ENCODE measurements at places on chromosomes 16 and 17. TPM values are rescaled to one million over a fixed set of nuclear protein-coding genes. Genes with fewer than 3 reads are reported as not detected.
A peak's percentile ranks its signal among the peaks of the same experiment; 100 is the strongest.

DNA sequence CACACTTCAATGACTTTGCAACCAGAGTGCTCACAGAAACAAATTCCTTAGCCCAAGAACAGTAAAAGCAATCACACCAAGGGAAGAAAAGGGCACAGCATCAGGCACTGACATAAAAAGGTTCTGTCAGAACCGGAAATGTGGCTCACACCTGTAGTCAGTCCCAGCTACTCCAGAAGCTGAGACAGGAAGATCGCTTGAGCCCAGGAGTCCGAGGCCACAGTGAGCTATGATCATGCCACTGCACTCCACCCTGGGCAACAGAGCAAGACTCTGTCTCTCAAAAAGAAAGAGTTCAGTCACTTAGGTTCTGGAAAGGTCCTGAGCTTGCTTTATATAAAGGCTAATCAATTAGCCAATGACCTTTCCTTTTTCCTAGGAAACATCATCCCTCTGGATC lies 22.7 kb downstream of the YWHAE start:
- no peak overlapping the region for H3K4me3 ChIP-seq
- H3K4me1 ChIP-seq: no peaks in the 10 kb centered on the region
- no peak overlapping the region for H3K27ac ChIP-seq
- peaks cover 37% of the 10 kb centered on the region for H3K36me3 ChIP-seq
- no peaks in the 10 kb centered on the region for H3K27me3 ChIP-seq
- DNase-seq: no peak

- no peaks in the 10 kb centered on the region for H3K36me3 ChIP-seq
- DNase-seq: no peak
- no peak within 1 kb of the TSS for H3K4me3 ChIP-seq
Observed at GRCh38 chr16:30030841-30031413, at the start of gene TLCD3B. Gene TLCD3B, minus strand, starts transcription at chr16:30031271. Its CDS starts 744 bp downstream, at chr16:30030527.

SGCA gene
- 0.89 TPM for polyA plus RNA-seq

DNA sequence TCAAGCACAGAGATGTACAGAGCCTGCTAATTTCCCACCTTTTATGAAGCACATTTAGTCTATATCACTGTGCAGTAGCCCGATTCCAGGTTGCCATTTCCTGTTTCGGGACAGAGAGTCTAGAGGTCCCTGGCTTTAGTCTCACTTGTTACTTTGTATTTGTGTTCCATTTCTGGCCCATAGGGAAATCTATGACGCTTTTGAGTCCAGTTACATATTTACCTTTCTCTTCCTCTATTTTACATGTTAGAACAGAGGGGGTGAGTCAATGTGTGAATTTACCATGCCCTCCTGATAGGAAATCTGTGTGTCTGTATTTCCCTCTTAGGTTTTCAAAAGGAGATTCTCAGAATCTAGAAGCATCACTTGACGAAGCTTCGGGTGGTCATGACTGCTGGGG lies 227.1 kb upstream of the ZFHX3 start:
- DNase-seq: no peak
- no peak overlapping the region for H3K4me3 ChIP-seq
- no peaks in the 10 kb centered on the region for H3K27me3 ChIP-seq
- no peaks in the 10 kb centered on the region for H3K36me3 ChIP-seq
- H3K27ac ChIP-seq: no peak overlapping the region
- no peaks in the 10 kb centered on the region for H3K4me1 ChIP-seq

DNA sequence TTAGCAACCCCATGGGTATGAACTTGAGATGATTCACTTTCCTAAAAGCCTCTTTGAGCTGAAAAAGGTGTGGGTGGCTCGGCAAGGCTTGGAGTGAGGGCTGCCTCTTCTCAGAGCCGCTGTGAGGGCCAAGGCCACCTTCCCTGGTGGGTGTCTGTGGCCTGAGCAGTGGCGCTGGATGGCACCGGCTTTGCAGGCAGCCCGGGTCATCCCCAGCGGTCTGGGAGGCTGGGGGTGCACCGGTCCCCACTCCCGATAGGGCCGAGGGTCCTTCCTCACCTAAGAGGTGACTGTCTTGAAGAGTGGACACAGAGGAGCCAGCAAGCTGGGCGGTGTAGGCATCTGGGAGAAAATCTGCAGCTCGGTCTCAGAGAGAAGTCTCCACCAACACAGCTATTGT lies 79.2 kb upstream of the RBL2 start:
- H3K27me3 ChIP-seq: no peaks in the 10 kb centered on the region
- no peak overlapping the region for H3K27ac ChIP-seq
- DNase-seq: no peak
- H3K36me3 ChIP-seq: no peaks in the 10 kb centered on the region

GRCh38 chr16:86580063-86580790 lies 1.9 kb downstream of the FOXL1 start:
- H3K27ac ChIP-seq: no peak overlapping the region
- peaks cover 12% of the 10 kb centered on the region for H3K4me1 ChIP-seq

DNA sequence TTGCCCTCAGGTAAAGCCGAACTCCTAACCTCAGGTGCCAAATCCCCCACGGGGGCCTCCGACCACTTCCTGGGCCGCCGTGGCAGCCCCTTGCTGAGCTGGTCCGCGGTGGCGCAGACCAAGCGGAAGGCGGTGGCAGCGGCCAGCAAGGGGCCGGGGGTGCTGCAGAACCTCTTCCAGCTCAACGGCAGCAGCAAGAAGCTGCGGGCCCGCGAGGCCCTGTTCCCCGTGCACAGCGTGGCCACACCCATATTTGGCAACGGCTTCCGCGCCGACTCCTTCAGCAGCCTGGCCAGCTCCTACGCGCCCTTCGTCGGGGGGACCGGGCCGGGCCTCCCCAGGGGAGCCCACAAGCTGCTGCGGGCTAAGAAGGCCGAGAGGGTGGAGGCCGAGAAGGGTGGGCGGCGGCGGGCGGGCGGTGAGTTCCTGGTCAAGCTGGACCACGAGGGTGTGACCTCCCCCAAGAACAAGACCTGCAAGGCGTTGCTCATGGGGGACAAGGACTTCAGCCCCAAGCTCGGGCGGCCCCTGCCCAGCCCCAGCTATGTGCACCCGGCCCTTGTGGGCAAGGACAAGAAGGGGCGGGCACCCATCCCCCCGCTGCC lies 51.6 kb downstream of the ACTG1 start:
- no peak overlapping the region for H3K27ac ChIP-seq
- H3K27me3 ChIP-seq: no peaks in the 10 kb centered on the region
- no peaks in the 10 kb centered on the region for H3K36me3 ChIP-seq
- H3K4me3 ChIP-seq: no peak overlapping the region
- peaks cover 23% of the 10 kb centered on the region for H3K4me1 ChIP-seq

DNA sequence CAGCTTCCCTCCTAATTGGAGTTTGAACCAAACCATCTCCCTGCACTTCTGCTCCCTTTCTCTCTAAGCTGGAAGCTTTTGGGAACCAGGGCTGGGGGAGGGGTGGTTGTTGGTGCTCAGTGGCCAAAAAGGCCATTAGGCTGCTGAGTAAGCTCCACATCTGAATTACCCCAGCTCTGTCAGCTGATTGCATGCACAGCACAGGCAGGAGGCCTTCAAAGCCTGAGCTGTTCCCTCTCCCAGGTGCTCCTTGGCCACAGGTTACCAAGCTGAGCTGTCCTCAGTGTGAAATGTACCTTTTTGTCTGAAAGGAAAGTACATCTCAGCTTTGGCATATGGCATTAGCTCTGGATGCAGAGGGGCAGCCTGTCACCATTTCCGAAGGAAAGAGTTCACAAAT lies 6.2 kb upstream of the TBKBP1 start:
- H3K27me3 ChIP-seq: peaks cover 11% of the 10 kb centered on the region
- DNase-seq: no peak
- no peak overlapping the region for H3K4me3 ChIP-seq
- peaks cover 49% of the 10 kb centered on the region for H3K36me3 ChIP-seq

DNA sequence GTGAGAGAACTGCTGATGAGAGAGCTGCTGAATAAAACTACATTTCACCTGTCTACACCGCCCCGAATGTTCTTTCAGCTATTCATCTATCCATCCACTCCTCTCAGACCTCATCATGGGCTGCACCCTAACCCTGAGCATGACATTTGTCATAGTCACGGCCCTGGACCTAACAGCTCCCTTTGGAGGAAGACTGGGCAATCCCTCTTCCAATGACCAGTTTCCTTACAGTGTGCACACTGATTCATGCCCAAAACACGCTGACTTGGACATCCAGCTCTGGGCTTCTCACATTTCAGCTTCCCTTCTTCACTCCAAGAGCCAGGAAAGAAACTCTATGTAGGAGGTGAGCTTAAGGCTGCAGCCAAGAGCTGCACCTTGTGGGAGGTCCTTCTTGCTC lies 41.8 kb upstream of the ARL4D start:
- H3K27ac ChIP-seq: no peak overlapping the region
- no peaks in the 10 kb centered on the region for H3K36me3 ChIP-seq
- H3K4me1 ChIP-seq: peaks cover 14% of the 10 kb centered on the region
- H3K4me3 ChIP-seq: no peak overlapping the region

DNA sequence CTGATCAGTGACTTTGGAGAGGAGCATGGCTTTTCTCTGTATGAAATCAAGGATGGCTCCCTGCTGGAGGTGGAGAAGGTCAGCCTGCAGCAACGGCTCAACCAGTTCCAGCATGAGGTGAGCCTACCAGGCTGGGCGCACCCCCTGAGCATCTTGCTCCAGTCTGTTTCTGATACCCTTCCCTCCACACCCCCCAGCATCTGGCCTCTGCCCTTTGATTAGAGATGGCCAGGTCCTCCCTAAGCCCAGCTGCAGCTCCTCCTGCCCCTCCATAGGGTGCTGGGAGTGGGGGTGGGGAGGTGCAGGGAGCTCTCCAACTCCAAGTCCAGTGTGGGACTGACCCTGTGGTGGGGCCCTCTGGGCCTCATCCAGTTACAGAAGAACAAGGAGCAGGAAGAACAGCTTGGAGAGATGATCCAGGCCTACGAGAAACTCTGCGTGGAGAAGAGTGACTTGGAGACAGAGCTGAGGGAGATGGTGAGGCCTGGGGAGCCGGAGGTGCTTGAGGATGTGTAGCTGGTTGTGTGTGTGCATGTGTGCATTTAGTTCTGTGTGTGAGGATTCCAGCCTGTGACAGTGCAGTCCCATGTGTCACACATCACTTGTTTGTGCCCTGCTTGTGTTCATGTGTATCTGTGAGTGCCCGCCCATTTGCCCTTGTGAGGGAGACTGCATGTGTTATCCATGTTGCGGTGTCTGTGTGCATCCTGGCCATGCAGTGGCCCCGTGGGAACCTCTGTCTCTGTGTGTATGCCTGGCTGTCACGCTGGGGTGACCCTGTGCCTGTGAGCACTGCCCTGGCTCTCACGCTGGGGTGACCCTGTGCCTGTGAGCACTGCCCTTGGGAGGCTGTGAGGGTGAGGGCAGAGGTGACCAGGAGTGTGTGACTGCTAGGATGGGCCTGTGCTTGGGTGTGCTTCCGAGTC lies 3.0 kb downstream of the TBKBP1 start:
- peak; percentile 2 for DNase-seq
- H3K4me3 ChIP-seq: no peak overlapping the region
- peaks cover 22% of the 10 kb centered on the region for H3K4me1 ChIP-seq
- H3K27ac ChIP-seq: no peak overlapping the region

DNA sequence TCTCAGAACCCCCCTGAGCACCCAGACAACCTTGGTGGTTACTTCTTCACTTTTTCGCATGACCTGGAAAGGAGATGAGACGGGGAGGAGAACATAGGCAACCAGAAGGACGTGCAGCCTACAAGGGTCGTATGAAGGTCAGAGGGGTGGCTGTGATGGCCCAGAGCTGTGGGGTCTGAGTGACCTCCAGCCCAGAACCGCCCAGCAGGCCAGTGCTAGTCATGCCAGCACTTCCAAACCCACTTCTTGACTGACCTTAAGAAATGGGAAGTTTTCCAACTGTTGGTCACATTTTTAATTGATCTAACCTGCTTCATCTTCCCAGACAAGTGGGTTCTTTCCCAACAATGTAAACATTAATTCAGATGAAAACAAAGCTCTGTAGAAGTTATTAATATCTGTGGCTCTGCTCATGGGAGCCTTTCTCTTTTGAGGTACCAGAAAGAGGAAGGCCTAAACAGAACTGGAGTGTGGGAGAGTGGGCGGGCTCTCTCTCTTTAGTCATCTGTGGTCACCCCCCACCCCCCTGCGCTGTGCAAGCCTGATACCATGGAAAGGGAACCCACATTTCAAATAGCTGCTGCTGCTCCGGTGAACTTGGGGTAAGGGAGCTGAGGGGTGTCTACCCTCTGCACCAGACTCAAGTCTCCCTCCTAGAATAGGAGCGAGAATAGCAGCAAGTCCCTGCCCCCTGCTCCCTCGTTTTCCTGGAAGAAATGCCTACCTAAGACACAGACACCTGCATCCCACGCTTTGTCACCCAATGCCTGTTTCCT lies 101.6 kb downstream of the RAB11FIP4 start:
- H3K4me3 ChIP-seq: peak overlapping the region; percentile 20
- peaks cover 6% of the 10 kb centered on the region for H3K27me3 ChIP-seq
- H3K4me1 ChIP-seq: peaks cover 74% of the 10 kb centered on the region

CD300H gene
- 64.7 TPM for polyA plus RNA-seq

CASKIN1 gene
- polyA plus RNA-seq: not detected

Measured in CD14-positive monocyte (primary cell).